Aorta (tissue), 5 donors: ENCODE measurements at places on chromosomes 1 and 21.

- DNase-seq, result no peak
- no peak overlapping the region for H3K27ac ChIP-seq
- H3K36me3 ChIP-seq, result no peaks in the 10 kb centered on the region
- no peaks in the 10 kb centered on the region for H3K4me1 ChIP-seq
These were observed 24.6 kb upstream of the ENAH start for GRCh38 chr1:225677350-225678124.

DNA sequence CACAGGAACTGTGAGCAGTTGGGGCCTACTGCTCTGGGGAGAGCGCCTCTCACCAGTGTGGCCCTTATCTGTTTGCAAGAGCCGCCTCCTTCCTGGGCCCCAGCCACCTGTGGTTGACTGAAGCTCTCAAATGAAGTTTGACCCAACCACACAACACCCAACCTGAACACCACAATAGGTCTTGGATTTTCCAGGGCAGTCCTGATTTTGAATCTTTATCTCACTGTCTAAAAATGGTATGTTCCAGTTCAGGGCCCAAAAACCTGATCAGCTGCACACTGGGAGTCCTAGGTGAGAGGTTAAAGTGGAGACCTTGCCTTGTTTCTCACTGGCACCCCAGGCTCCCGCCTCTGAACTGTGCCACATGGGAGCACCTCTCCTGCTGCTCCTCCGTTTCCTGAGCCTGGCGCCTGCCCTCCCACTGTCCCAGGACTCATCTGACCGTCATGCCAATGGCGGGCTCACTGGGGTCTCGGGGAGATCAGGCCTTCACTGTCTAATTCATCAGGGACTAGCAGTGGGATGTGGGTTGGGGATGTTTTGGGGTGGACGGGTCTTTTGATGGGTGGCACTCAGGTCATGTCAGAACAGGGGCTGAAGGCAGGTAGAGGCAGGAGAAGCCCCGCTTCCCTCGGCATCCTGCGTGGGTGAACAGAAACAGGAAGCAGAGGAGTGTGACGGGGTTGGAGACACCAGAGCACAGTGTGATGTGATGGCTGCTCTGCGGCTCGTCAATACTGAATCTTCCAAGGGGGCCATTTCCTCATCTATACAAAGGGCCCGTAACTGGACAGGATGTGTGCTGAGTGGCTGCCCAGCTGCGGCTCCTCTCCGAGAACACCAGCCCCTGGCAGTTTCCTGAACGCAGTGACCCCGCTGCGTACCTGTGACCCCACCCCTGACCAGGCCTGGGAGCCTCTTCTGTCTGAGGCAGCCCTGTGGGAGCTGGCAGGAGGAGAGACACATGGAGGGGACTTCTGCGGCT, 59.6 kb upstream of the ITPKB start:
- DNase-seq, result no peak
- H3K27ac ChIP-seq, result no peak overlapping the region
- H3K36me3 ChIP-seq, result no peaks in the 10 kb centered on the region
- H3K27me3 ChIP-seq, result no peaks in the 10 kb centered on the region
- no peaks in the 10 kb centered on the region for H3K4me1 ChIP-seq

- no peak for DNase-seq
- H3K27ac ChIP-seq, result no peak overlapping the region
- H3K4me1 ChIP-seq, result no peaks in the 10 kb centered on the region
- no peak overlapping the region for H3K4me3 ChIP-seq
These were observed 23.8 kb upstream of the APP start for GRCh38 chr21:26194326-26194725.

- H3K27ac ChIP-seq, result peak within 1 kb of the TSS; percentile 62
- H3K27me3 ChIP-seq, result no peaks in the 10 kb centered on the region
- H3K4me1 ChIP-seq, result no peaks in the 10 kb centered on the region
- no peaks in the 10 kb centered on the region for H3K36me3 ChIP-seq
These were observed at the start of gene SLC45A3 for GRCh38 chr1:205680073-205680851. SLC45A3 (minus strand) TSS chr1:205680509; CDS start chr1:205664656, 15,853 bp downstream.

DNA sequence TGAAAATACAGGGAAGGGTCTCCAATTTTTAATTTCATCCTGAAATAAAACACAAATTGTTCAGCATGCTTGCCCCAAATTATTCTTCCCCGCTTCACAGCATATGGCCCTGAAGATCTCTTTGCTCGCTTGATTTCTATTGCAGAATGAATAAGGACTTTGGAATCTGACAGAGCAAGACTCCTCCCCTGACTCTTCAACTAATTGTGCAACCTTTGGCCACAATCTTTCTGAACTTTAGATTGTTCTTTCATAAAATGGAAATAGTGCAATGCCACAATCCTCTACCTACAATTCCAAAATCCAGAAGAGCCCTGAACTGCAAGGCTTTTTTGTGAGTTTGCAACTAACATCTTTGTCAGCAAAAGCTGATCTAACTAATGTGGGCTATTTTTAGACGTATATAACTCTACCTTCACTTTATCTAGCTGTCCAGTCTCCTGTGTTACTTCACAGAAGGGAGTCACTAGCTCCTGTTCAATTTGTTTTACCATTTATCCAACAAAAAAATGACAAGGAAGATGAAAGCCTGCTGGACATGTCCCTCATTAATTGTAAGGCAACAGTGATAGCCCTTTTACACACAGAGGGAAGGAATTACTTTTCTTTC, 13.4 kb downstream of the RNASEL start:
- H3K27ac ChIP-seq, result no peak overlapping the region
- no peaks in the 10 kb centered on the region for H3K4me1 ChIP-seq
- no peak overlapping the region for H3K4me3 ChIP-seq
- H3K36me3 ChIP-seq, result peaks cover 10% of the 10 kb centered on the region

DNA sequence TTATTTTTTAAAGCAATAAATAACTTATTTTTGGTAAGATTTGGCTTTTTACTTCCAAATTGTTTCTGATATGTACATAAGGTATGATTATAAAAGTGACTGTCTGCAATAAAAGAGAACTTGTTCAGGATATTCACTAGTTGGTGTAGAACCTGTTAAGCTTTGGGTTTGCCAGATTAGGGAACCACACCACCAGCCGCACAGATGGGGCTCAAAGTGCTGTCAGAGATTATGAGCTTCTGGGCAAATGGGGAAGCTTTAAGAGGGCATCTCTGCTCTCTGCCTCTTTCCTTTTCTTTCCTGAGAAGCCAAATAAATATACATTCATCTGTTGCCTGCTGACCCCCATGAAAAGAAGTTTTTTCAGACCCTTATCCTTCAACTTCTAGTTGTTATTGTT, 25.4 kb downstream of the IVNS1ABP start:
- DNase-seq, result no peak
- H3K27ac ChIP-seq, result no peak overlapping the region
- H3K27me3 ChIP-seq, result no peaks in the 10 kb centered on the region
- H3K36me3 ChIP-seq, result no peaks in the 10 kb centered on the region
- no peaks in the 10 kb centered on the region for H3K4me1 ChIP-seq
- no peak overlapping the region for H3K4me3 ChIP-seq

GRCh38 chr1:41486371-41487125, 2.1 kb upstream of the EDN2 start:
- H3K36me3 ChIP-seq, result no peaks in the 10 kb centered on the region
- no peaks in the 10 kb centered on the region for H3K27me3 ChIP-seq
- no peak overlapping the region for H3K4me3 ChIP-seq
- peak; percentile 36 for DNase-seq

DNA sequence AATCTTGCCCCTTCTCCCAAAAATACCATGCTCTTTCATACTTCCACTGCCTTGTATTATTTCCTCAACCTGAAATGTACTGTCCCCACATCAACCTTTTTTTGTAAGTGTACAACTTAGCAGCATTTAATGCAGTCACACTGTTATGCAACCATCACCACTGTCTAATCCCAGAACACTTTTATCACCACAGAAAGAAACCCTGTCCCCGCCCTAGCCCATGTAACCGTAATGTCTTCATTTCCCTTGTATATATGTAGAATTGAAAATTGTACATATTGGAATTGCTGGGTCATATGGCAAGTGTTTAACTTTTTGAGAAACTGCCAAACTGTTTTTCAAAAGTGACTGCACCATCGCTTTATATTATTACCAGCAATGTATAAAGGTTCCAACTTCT, 37.4 kb downstream of the PTP4A2 start:
- no peak overlapping the region for H3K27ac ChIP-seq
- no peaks in the 10 kb centered on the region for H3K27me3 ChIP-seq
- no peak overlapping the region for H3K4me3 ChIP-seq
- peaks cover 3% of the 10 kb centered on the region for H3K4me1 ChIP-seq
- DNase-seq, result no peak

GRCh38 chr1:3306583-3307291, 147.7 kb upstream of the ARHGEF16 start:
- H3K4me3 ChIP-seq, result no peak overlapping the region
- H3K4me1 ChIP-seq, result peaks cover 1% of the 10 kb centered on the region
- no peaks in the 10 kb centered on the region for H3K27me3 ChIP-seq
- H3K27ac ChIP-seq, result no peak overlapping the region
- no peak for DNase-seq

DNA sequence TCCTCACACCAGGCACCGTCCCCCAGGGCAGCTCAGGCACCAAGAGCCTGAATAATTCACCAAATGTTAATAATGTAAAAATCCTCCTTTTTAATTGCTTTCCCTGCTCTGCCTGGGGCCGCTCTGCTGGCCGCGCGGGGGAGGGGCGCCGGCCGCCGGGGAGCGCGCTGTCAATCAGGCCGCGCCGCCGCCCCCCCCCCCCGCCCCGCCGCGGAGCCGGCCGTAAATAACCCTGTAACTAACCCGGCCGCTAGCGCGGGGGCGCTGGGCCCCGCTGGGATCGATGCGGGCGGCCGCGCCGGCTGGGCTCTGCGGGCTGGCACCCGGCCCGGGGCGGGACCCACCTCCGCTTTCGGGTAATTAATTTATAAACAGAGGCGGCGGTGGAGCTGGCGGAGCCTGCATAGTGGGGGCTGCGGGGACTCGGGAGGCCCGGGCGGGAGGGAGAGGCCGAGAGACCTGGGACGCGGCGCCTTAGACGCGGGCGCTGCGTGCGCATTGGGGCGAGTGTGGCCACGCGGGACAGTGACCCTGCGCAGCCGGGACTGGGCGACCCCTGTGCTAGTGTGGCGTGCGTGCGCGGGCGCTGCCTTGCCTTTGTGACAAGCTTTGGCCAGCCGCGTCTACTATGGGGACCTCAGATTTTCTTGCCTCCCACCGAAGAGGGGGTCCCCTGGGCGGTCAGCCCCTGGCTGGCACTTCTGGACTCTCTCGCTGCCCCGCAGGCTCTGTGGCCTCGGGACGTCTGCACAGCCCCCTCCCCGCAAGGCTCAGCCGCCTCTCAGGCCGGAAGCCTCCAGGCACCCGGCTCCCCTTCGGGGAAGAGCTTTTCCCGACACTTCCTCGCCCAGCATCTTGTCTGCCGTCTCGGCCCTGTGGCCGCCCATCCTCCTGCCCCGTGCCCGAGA, 16.6 kb downstream of the SAMD11 start:
- H3K27me3 ChIP-seq, result no peaks in the 10 kb centered on the region
- H3K36me3 ChIP-seq, result no peaks in the 10 kb centered on the region
- H3K4me1 ChIP-seq, result no peaks in the 10 kb centered on the region
- H3K4me3 ChIP-seq, result peak overlapping the region; percentile 2

- no peaks in the 10 kb centered on the region for H3K27me3 ChIP-seq
- no peak overlapping the region for H3K27ac ChIP-seq
- H3K4me1 ChIP-seq, result no peaks in the 10 kb centered on the region
- no peaks in the 10 kb centered on the region for H3K36me3 ChIP-seq
- DNase-seq, result no peak
These were observed 1.0 kb downstream of the LIN28A start for GRCh38 chr1:26411624-26412074.

DNA sequence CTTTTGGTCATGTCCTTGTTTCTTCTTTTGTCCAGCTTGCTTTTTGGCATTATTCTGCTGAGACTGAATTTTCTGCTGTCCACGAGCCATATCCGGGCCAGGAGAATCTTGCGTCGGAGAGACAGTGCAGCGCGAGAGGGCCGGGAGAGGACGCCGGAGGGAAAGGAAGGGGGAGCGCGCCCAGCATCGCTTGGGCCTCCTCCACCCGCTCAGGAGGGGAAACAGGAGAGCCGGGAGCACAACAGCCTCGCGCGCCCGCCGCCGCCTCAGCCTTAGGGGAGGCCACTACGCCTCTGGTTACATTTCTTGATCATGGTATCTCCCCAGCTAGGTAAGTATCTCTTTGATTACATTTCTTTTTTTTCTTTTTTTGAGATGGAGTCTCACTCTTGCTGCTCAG, 7.4 kb upstream of the DEGS1 start:
- no peaks in the 10 kb centered on the region for H3K4me1 ChIP-seq
- H3K36me3 ChIP-seq, result no peaks in the 10 kb centered on the region
- H3K27me3 ChIP-seq, result no peaks in the 10 kb centered on the region

GRCh38 chr1:160772331-160772730, 23.6 kb upstream of the LY9 start:
- H3K4me1 ChIP-seq, result no peaks in the 10 kb centered on the region
- peaks cover 2% of the 10 kb centered on the region for H3K27me3 ChIP-seq
- no peak for DNase-seq

GRCh38 chr1:40423264-40423642, 27.0 kb upstream of the ZFP69B start:
- DNase-seq, result no peak
- H3K36me3 ChIP-seq, result no peaks in the 10 kb centered on the region
- no peaks in the 10 kb centered on the region for H3K27me3 ChIP-seq
- no peak overlapping the region for H3K4me3 ChIP-seq

DNA sequence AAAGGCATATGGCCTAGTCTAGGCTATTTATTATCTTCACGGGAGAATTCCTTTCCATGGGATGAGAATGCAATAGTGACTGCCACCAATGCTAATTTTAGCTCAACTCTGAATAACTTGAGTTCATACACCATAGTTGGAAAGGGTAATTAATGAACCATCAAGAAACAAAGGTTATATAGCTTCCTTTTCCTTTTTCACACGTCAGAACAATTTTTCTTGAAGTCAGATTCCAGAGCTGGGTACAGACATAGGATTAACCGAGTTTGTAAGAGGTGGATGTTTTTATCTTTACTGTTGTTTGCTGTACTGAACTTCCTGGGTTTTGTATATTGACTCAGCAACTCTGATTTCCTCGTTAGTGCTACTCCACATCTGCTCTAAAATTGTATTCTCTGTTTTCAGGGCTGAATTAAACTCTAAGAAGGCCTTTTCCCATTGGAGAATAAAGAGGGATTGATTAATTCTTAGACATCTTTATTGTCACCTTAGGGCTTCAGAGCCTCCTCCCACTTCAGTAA, 262.0 kb downstream of the NUF2 start:
- H3K4me3 ChIP-seq, result no peak overlapping the region
- H3K27me3 ChIP-seq, result no peaks in the 10 kb centered on the region
- no peak overlapping the region for H3K27ac ChIP-seq
- H3K36me3 ChIP-seq, result no peaks in the 10 kb centered on the region

DNA sequence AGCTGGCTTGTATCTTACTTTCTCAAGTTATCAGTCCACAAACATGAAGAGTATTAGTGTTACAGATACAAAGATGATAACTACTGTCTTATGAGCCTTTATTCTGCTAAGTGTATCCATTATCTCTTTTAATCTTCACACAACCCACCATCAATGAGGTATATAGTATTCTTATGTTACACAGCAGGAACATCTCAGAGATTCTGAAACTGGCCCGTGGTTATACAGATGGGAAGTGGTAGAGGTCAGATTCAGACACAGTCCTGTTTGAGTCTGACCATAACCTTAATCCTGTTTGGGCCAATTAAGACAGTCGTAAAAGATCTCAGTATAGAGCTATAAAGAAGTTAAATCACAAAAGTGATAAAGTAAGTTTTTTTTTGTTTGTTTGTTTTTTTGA, 5.1 kb upstream of the TMEM269 start:
- H3K4me1 ChIP-seq, result no peaks in the 10 kb centered on the region
- peaks cover 4% of the 10 kb centered on the region for H3K36me3 ChIP-seq
- H3K27ac ChIP-seq, result no peak overlapping the region
- H3K27me3 ChIP-seq, result no peaks in the 10 kb centered on the region

- H3K4me1 ChIP-seq, result no peaks in the 10 kb centered on the region
- no peaks in the 10 kb centered on the region for H3K27me3 ChIP-seq
- H3K27ac ChIP-seq, result no peak within 1 kb of the TSS
These were observed at the start of gene FGR for GRCh38 chr1:27634985-27635367. FGR (minus strand) TSS chr1:27635185; CDS start chr1:27623916, 11,269 bp downstream.
